Lower lobe of right lung (tissue), 2 donors: ENCODE measurements at places on chromosomes 5 and 9. TPM values are rescaled to one million over a fixed set of nuclear protein-coding genes. Genes with fewer than 3 reads are reported as not detected.

- no peaks in the 10 kb centered on the region for H3K27me3 ChIP-seq
- H3K4me1 ChIP-seq, result no peaks in the 10 kb centered on the region
- peaks cover 97% of the 10 kb centered on the region for H3K36me3 ChIP-seq
- H3K27ac ChIP-seq, result no peak overlapping the region
- no peak for DNase-seq
These were observed 29.3 kb downstream of the RNF20 start for GRCh38 chr9:101562966-101563365.

- no peaks in the 10 kb centered on the region for H3K36me3 ChIP-seq
- no peak overlapping the region for H3K27ac ChIP-seq
- H3K4me3 ChIP-seq, result no peak overlapping the region
- H3K27me3 ChIP-seq, result no peaks in the 10 kb centered on the region
- H3K4me1 ChIP-seq, result no peaks in the 10 kb centered on the region
- DNase-seq, result no peak
These were observed 50.2 kb downstream of the MED10 start for GRCh38 chr5:6328173-6328572.

- H3K4me1 ChIP-seq, result no peaks in the 10 kb centered on the region
- H3K4me3 ChIP-seq, result no peak overlapping the region
- no peaks in the 10 kb centered on the region for H3K36me3 ChIP-seq
- no peak for DNase-seq
- H3K27ac ChIP-seq, result no peak overlapping the region
These were observed 33.6 kb downstream of the HTR4 start for GRCh38 chr5:148620696-148621095.

DNA sequence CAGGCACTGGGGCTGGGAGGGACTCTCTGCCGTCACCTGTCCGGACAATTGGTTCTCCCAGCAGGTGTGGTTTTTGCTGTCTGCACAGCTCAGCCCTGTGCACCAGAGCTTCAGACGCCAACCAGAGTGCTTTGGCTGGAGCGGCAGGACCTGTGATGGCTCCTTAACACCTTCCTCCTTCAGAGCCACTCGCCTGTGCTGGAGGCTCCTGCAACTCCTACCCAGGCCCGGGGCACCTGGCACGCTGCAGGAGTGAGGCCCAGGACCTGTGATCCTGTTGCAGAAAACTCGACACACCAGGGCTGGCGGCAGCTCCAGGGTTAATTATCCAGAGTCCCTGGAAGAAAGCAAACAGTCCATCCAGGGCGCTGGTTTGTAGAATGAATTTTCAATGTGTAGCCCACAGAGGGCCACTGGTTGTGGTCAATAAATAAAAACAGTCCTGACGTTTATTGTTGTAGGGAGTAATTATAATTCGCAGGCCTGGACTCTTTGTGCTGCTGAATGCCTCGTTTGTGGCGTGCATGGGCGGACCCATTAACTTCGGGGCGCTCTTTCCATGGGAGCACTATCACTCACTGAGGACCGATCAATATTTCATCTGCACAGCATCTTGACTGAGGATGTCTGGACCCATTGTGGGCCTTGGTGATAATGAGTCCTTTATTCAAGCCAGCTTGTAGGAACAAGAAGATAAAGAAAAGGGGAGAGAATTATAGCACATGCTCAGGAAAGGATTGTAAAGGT is 339.7 kb upstream of the IRX4 start:
- no peak for DNase-seq
- no peaks in the 10 kb centered on the region for H3K36me3 ChIP-seq
- H3K27me3 ChIP-seq, result no peaks in the 10 kb centered on the region
- H3K4me3 ChIP-seq, result no peak overlapping the region

- no peak overlapping the region for H3K4me3 ChIP-seq
- H3K27ac ChIP-seq, result no peak overlapping the region
- peaks cover 4% of the 10 kb centered on the region for H3K27me3 ChIP-seq
- H3K36me3 ChIP-seq, result no peaks in the 10 kb centered on the region
- H3K4me1 ChIP-seq, result no peaks in the 10 kb centered on the region
These were observed 65.2 kb downstream of the RASGEF1C start for GRCh38 chr5:180143656-180144364.

DNA sequence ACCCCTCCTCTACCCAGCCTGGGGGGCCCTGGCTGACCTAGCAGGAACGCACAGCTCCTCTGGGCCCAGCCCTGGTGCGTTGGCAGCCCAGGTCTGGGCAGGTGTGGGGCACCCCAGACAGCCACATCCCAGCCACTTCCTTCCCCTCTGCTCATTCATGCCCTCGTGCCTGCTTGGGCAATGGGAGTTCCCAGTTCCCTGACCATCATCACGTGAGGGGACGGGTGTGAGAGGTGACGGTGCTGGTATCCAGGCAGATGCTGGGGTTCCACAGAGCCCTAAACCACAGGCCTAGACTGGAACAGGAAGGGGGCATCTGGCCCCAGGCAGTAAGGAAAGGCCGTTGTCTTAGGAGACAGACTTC is 8.4 kb downstream of the RALGDS start:
- peak overlapping the region; percentile 80 for H3K27ac ChIP-seq
- H3K27me3 ChIP-seq, result no peaks in the 10 kb centered on the region
- DNase-seq, result peak; percentile 90
- peaks cover 59% of the 10 kb centered on the region for H3K4me1 ChIP-seq
- H3K36me3 ChIP-seq, result peaks cover 45% of the 10 kb centered on the region

- no peak for DNase-seq
- no peaks in the 10 kb centered on the region for H3K27me3 ChIP-seq
- H3K4me3 ChIP-seq, result no peak overlapping the region
- no peaks in the 10 kb centered on the region for H3K36me3 ChIP-seq
- no peaks in the 10 kb centered on the region for H3K4me1 ChIP-seq
These were observed 399.0 kb downstream of the LRRC70 start for GRCh38 chr5:62977661-62978060.

ZFYVE16 gene
- total RNA-seq, result 65.4 TPM

PHF24 gene
- 1.3 TPM for total RNA-seq
